ENCODE measurements at places on chromosomes 4 and X.

GRCh38 chrX:54495814-54496516 lies at the start of gene FGD1:
Gene FGD1 (minus strand): TSS chrX:54496234. CDS start chrX:54495432, 802 bp downstream.
- peak; percentile 86 for DNase-seq

GRCh38 chr4:20778896-20779295 lies 78.6 kb downstream of the PACRGL start:
- no peak for DNase-seq

- DNase-seq = no peak
Observed at GRCh38 chrX:107574054-107574683, 54.1 kb upstream of the PRPS1 start.

GRCh38 chr4:47705326-47705981 lies 132.4 kb downstream of the CORIN start:
- no peak for DNase-seq

- no peak for DNase-seq
Observed at GRCh38 chr4:2714061-2714770, 41.9 kb downstream of the TNIP2 start.

- no peak for DNase-seq
Observed at GRCh38 chr4:147134536-147135210, 189.0 kb upstream of the TTC29 start.

- DNase-seq = no peak
Observed at GRCh38 chr4:43423276-43423675, 530.8 kb downstream of the GRXCR1 start.

DNA sequence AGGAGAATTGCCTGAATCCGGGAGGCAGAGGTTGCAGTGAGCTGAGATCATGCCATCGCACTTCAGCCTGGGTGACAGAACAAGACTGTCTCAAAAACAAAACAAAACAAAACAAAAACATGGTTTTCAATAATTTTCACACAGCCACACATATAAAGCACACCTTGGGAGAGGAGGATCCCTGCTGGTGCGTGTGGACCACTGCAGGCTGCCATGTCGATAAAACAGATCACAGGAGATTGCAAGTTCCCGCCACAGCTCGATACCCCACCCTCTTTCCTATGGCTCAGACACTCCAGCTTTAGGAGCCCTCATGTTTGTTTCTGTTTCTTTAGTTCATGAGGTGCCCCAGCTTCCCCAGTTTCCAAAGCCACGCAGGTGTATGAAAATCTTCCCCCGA lies 31.3 kb upstream of the CLDN24 start:
- peak; percentile 31 for DNase-seq

DNA sequence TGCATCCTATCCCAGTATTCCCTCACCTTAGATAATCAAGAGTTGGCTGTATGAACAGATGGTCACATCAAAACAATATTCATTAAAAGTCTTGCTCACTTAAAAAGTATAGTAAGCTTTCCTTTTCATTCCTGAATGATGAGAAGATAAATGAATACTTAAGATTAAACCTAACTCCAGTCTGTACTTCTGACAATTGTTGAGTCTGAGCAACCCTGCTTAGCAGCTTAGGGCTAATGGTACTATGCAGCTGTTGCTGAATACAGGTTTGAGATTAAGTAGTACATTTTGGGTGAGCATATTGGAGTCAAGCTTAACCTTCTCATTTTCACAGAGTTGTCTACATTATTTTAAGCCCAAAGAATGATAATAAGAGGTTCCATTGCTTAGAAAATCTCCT lies 121.7 kb upstream of the ETNPPL start:
- DNase-seq = no peak
